NCI-H146 (cell line): ENCODE measurements at places on chromosomes 12 and 14.

GRCh38 chr12:62299617-62300016 is 39.4 kb downstream of the USP15 start:
- DNase-seq = no peak

- no peak for DNase-seq
Measured at GRCh38 chr12:18718462-18718861, 19.4 kb downstream of the PLCZ1 start.

GRCh38 chr12:91743704-91744321 is 401.8 kb downstream of the BTG1 start:
- no peak for DNase-seq

GRCh38 chr14:28321475-28322244 is 444.9 kb upstream of the FOXG1 start:
- DNase-seq = no peak

- no peak for DNase-seq
Measured at GRCh38 chr12:25254271-25254880, 3.6 kb upstream of the KRAS start.

GRCh38 chr12:7460375-7461259 is 16.7 kb upstream of the CD163L1 start:
- DNase-seq = peak; percentile 50

DNA sequence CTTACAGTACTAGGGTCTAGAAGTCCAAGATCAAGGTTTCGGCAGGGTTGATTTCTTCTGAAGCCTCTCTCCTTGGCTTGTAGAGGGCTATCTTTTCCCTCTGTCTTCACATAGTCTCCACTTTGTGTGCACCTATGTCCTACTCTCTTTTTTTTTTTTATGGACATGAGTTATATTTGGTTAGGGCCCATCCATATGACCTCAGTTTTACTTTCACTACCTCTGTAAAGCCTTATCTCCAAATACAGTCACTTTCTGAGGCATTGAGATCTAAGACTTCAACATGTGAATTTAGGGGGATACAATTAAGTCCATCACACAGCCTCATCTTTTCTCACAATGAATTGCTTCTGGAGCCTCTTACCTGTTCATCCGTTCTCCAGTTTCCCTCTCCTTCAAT is 5.9 kb upstream of the SPTB start:
- no peak for DNase-seq

- DNase-seq = peak; percentile 24
Measured at GRCh38 chr14:69153873-69154270, 953 bp upstream of the DCAF5 start.

GRCh38 chr12:65823513-65824375 is 539 bp upstream of the HMGA2 start:
- no peak for DNase-seq
